ENCODE measurements at places on chromosomes 1 and 21.
A peak's percentile ranks its signal among the peaks of the same experiment; 100 is the strongest.

GRCh38 chr1:152034324-152034653, 2.5 kb downstream of the S100A11 start:
- DNase-seq: no peak

GRCh38 chr1:225870911-225871310, 11.3 kb downstream of the TMEM63A start:
- no peak for DNase-seq

GRCh38 chr1:239436286-239436685, 49.9 kb downstream of the CHRM3 start:
- DNase-seq: no peak

- DNase-seq: no peak
These were observed 20.5 kb upstream of the XPR1 start for GRCh38 chr1:180611016-180611930.

GRCh38 chr1:91283421-91283726, 121.3 kb downstream of the HFM1 start:
- DNase-seq: no peak

DNA sequence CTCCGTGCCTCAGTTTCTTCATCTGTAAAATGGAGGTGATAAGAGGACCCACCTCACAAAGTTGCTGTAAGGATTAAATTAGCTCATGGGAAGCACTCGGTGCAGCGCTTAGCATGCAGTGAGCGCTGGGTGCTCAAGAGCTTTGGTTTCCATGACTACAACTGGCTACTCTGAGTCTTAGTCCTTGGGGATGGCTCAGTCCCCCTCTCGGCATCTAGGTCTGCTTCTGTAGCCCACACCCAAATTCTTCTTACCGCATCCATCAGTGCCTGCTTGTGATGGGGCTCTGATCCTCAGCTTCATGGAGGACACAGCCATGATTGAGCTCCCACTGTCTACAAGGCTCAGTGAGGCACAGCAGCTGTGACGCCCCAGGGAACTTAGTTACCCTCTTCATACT, 159.0 kb downstream of the ACTL8 start:
- DNase-seq: no peak

- no peak for DNase-seq
These were observed 52.5 kb downstream of the SELENOF start for GRCh38 chr1:86861424-86861823.

GRCh38 chr1:198108636-198109370, 48.0 kb upstream of the NEK7 start:
- no peak for DNase-seq

GRCh38 chr1:219215477-219215876, 41.8 kb downstream of the LYPLAL1 start:
- no peak for DNase-seq

- peak; percentile 97 for DNase-seq
These were observed 5.5 kb upstream of the RNF223 start for GRCh38 chr1:1079408-1080121.

DNA sequence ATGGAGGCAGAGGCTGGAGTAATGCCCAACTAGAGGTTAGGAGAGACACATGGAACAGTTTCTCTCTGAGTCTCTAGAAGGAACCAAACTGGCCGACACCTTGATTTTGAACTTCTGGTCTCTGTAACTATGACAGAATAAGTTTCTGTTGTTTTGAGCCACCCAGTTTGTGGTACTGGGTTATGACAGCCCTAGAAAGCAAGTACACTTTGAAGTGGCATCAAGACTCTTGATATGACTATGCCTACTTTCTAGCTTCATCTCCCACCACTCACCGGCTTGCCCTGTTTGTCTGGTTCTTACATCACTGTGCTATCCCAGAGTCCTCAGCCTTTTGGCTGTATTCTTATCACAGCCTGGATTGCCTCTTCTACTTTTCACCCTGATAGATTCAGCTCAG, 230.3 kb upstream of the USP24 start:
- no peak for DNase-seq

Data from RCC 7860 (cell line).